ENCODE measurements at places on chromosomes 11 and 22. TPM values are rescaled to one million over a fixed set of nuclear protein-coding genes. Genes with fewer than 3 reads are reported as not detected.
A peak's percentile ranks its signal among the peaks of the same experiment; 100 is the strongest.

The PLEKHA7 gene
- 2.8 TPM for total RNA-seq

The KLHL35 gene
- total RNA-seq, result not detected

- no peaks in the 10 kb centered on the region for H3K4me1 ChIP-seq
- H3K27ac ChIP-seq, result no peak overlapping the region
- peak; percentile 20 for DNase-seq
- peaks cover 5% of the 10 kb centered on the region for H3K36me3 ChIP-seq
- H3K4me3 ChIP-seq, result no peak overlapping the region
These were observed 53.3 kb downstream of the SCN3B start for GRCh38 chr11:123601136-123601535.

DNA sequence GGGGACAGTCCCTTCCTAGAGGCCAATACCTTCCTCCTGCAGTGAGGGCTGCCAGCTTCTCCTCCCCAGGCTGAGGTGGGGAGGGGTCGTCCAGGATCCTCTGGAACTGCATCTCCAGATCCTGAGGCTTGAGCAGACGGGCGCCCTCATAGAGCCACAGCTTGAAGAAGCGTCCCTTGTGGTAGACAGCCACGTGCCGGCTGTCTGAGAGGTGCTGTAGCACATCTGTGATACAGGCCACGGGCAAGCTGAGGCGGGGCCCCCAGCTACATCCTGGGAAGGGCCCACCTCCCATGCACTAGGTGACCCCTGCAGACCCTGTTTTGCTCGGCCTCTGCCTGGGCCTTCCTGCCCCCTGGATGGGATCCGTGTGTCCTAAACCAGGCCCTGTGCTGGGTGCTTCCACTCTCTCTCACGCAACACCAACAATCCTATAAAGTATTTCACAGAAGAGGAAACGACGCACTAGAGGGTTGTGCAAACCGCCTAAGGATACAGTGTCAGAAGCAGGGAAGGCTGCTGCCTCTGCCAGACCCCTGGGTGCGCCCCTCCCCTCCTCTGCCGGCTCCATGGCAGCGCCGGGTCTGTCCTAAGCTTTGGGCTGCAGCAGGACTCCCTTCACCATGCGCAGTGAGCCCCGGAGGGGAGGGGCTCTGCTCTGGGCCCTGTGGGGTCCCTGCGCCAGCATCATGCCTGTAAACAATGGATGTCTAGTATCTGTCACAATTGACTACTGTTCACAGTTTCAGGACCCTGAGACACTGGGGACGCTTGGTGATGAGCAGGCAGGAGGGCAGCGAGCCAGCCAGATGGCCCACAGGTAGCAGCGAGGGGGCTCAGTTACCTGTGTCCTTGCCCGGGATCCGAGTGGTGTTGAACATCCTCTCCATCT lies 4.5 kb downstream of the CPT1B start:
- no peak overlapping the region for H3K27ac ChIP-seq
- no peak overlapping the region for H3K4me3 ChIP-seq
- no peaks in the 10 kb centered on the region for H3K4me1 ChIP-seq

- H3K4me1 ChIP-seq, result peaks cover 18% of the 10 kb centered on the region
- no peak for DNase-seq
- H3K27ac ChIP-seq, result no peak overlapping the region
- H3K27me3 ChIP-seq, result no peaks in the 10 kb centered on the region
These were observed 18.1 kb upstream of the RASD2 start for GRCh38 chr22:35522225-35523149.

- no peak for DNase-seq
- H3K27ac ChIP-seq, result no peak overlapping the region
- no peak overlapping the region for H3K4me3 ChIP-seq
- H3K27me3 ChIP-seq, result peaks cover 25% of the 10 kb centered on the region
These were observed 22.5 kb downstream of the TP53I11 start for GRCh38 chr11:44928144-44928543.

DNA sequence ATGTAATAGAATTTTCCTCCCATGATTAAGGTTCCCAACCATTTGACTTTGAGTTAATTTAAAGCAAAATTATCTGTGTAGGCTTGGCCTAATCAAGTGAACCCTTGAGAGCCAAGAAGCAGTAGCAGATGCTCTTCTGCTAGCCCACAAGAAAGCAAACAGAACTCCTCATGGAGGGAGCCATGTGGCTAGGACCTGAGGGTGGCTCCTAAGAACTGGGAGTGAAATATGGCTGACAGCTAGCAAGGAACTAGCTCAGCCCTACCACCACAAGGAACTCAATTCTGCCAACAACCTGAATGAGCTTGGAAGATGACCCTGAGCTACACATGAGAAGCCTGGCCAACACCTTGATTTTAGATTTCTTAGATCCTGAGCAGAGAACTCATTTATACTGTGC lies 167.7 kb downstream of the WNT11 start:
- DNase-seq, result no peak
- H3K27me3 ChIP-seq, result no peaks in the 10 kb centered on the region
- no peaks in the 10 kb centered on the region for H3K4me1 ChIP-seq
- H3K27ac ChIP-seq, result no peak overlapping the region
